ENCODE measurements at places on chromosomes 4 and X. TPM values are rescaled to one million over a fixed set of nuclear protein-coding genes. Genes with fewer than 3 reads are reported as not detected.
A peak's percentile ranks its signal among the peaks of the same experiment; 100 is the strongest.

DNA sequence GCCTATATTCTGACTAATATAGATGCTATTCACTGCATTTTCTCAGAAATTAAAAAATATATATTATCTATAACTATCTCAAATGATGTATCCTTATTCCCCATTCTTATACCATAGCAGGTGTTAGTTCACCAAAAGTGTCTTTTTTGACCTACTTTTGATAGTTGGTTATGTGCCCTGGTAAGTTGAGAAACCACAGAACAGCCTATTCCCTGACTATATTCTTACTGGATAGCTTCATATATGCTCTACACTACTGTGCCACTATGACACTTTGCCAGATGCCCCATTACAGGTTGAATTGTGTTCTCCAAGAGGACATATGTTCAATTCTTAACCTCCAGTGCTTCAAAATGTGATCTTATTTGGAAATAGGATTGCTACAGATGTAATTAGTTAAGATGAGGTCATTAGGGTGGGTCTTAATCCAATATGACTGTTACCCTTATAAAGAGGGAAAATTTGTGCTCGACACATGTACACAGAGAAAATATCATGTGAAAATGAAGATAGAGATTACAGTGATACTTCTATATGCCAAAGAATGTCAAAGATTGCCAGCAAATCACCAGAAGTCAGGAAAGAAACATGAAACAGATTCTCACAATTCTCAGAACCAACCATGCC, 76.1 kb downstream of the LRBA start:
- no peak for DNase-seq

- peak; percentile 87 for DNase-seq
Observed at GRCh38 chr4:24419181-24420034, 164.9 kb downstream of the DHX15 start.

DNA sequence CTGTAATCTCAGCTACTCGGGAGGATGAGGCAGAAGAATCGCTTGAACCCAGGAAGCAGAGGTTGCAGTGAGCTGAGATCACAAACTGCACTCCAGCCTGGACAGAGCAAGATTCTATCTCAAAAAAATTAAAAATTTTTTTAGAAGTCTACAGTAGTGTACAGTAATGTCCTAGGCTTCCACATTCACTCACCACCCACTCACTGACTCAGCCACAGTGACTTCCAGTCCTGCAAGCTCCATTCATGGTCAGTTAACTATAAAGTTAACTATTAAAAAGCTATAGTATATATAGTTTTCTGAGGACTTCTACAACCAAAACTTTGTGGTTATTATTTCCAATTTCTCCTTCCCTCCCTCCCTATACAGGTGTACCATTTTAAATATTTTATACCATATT, 34.7 kb upstream of the NEUROG2 start:
- no peak for DNase-seq

- no peak for DNase-seq
Observed at GRCh38 chr4:12472087-12472486, 1012.1 kb downstream of the RAB28 start.

- DNase-seq: no peak
Observed at GRCh38 chr4:186984105-186984644, 260.5 kb upstream of the FAT1 start.

The MOSPD2 gene
- total RNA-seq: 12.1 TPM

The CT83 gene
- total RNA-seq: not detected

The RASSF6 gene
- 1.5 TPM for total RNA-seq

The PDE6B gene
- total RNA-seq: 9.0 TPM

All from mesothelial cell of epicardium (in vitro differentiated cells).